Transverse colon (tissue), 4 donors: ENCODE measurements at places on chromosomes 13 and 19. TPM values are rescaled to one million over a fixed set of nuclear protein-coding genes. Genes with fewer than 3 reads are reported as not detected.

Gene FFAR2
- not detected for total RNA-seq

DNA sequence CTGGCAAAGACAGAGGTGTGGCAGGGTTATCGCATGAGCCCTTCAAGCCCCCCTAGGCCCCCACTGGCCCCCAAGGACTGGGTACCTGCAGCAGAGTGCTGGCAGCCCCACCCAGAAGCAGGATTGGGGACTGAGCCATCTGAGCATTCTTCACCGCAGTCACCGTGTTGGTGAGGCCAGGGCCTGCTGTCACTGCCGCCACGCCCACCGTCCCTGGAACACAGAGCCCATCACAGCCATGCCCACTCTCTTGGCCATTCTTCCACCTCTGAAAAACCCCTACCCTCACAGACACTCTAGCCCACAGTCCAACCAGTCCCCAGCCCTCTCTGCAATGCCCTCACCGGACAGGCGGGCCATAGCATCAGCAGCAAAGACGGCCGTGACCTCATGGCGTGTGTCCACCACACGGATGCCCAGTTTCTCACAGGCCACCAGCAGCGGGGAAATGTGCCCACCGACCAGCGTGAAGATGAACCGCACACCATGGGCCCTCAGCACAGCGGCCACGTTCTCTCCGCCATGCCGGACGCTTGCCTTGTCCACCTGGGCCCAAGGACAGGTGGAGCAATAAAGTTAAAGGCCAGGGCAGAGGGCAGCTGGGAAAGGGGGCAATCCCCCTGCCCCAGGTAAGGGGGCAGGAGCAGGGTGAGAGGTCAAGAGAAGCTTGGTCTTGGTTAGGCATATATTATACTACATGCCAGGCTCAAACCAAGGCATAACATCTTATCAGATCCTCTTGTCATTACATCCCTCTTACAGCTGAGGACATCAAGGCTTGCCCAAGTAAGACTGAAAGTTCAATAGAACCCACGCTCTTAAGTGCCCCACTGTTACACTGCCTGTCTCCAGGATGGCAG lies 16.1 kb downstream of the SYDE1 start:
- no peak for DNase-seq
- no peaks in the 10 kb centered on the region for H3K36me3 ChIP-seq
- H3K27me3 ChIP-seq = no peaks in the 10 kb centered on the region
- peaks cover 23% of the 10 kb centered on the region for H3K4me1 ChIP-seq
- no peak overlapping the region for H3K4me3 ChIP-seq

Gene RAP2A
- 10.5 TPM for total RNA-seq

- DNase-seq = no peak
- H3K27ac ChIP-seq = no peak overlapping the region
- no peaks in the 10 kb centered on the region for H3K4me1 ChIP-seq
- peaks cover 77% of the 10 kb centered on the region for H3K27me3 ChIP-seq
- no peak overlapping the region for H3K4me3 ChIP-seq
Measured at GRCh38 chr19:5396096-5396939, 55.7 kb upstream of the PTPRS start.

- H3K36me3 ChIP-seq = no peaks in the 10 kb centered on the region
- H3K4me1 ChIP-seq = peaks cover 21% of the 10 kb centered on the region
- DNase-seq = no peak
- peaks cover 63% of the 10 kb centered on the region for H3K27me3 ChIP-seq
- peak overlapping the region; percentile 50 for H3K4me3 ChIP-seq
- H3K27ac ChIP-seq = peak overlapping the region; percentile 24
Measured at GRCh38 chr13:102400675-102401145, 1.1 kb downstream of the FGF14 start.

Gene SIGLEC10
- total RNA-seq = 15.7 TPM

DNA sequence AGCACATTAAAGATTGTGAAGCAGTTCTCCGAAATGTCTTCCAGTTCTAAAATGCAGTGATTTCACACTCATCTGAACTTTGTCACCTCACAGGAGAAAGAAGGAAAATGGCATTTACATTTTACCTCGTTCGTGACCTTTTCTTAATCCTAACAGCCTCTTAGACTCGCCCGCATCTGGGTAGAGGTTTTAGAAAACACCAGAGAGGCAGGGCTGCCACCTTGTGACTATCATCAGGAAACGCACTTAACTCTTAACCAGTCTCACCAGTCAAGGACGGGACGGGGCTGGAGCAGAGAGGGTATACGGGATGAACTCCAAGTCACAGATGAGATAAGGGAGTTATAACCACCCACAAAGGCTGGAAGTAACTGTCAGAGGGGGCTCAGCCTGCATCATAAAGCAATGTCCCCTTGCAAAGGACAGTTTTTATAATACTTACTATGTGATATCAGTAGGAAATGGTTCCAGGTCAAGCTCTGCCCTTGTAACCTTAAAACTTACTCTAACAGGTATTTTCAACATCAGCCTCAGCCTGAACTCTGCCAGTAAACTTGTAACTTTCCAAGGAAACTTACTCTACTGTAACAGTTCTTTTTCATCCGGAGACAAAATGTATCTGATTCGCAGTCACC lies 8.6 kb upstream of the CEACAM6 start:
- peaks cover 25% of the 10 kb centered on the region for H3K4me1 ChIP-seq
- DNase-seq = peak; percentile 78
- no peaks in the 10 kb centered on the region for H3K36me3 ChIP-seq

DNA sequence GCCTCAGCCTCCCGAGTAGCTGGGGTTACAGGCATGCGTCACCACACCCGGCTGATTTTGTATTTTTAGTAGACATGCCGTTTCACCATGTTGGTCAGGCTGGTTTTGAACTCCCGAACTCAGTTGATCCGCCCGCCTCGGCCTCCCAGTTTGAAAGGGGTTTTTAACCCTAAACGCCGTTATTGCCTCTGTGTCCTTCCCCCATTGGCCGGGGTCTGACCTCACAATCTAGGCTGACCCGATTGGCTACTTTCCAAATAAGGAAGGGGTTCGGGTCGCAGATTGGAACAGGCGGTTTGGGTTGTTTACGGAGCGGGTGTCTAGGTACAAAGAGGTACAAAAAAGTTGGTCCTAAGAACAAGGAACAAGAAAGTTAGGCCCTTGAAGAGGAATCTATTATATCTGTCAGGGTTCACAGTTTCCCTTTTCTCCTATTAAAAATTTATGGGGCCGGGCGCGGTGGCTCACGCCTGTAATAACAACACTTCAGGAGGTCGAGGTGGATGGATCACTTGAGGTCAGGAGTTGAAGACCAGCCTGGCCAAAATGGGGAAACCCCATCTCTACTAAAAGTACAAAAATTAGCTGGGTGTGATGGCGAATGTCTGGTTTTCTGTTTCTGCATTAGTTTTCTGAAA lies 1.0 kb downstream of the ZNF253 start:
- H3K4me1 ChIP-seq = peaks cover 2% of the 10 kb centered on the region
- peak; percentile 19 for DNase-seq
- H3K27me3 ChIP-seq = no peaks in the 10 kb centered on the region
- H3K36me3 ChIP-seq = no peaks in the 10 kb centered on the region
- H3K27ac ChIP-seq = peak overlapping the region; percentile 91

- H3K4me1 ChIP-seq = no peaks in the 10 kb centered on the region
- H3K27me3 ChIP-seq = no peaks in the 10 kb centered on the region
- no peak for DNase-seq
- H3K36me3 ChIP-seq = no peaks in the 10 kb centered on the region
- H3K27ac ChIP-seq = no peak overlapping the region
Measured at GRCh38 chr19:48833049-48833448, 3.2 kb downstream of the HSD17B14 start.

GRCh38 chr19:16457954-16458331 lies 13.8 kb downstream of the EPS15L1 start:
- DNase-seq = no peak
- H3K27me3 ChIP-seq = no peaks in the 10 kb centered on the region
- no peak overlapping the region for H3K4me3 ChIP-seq
- peak overlapping the region; percentile 21 for H3K27ac ChIP-seq
- H3K4me1 ChIP-seq = peaks cover 20% of the 10 kb centered on the region
- H3K36me3 ChIP-seq = no peaks in the 10 kb centered on the region

DNA sequence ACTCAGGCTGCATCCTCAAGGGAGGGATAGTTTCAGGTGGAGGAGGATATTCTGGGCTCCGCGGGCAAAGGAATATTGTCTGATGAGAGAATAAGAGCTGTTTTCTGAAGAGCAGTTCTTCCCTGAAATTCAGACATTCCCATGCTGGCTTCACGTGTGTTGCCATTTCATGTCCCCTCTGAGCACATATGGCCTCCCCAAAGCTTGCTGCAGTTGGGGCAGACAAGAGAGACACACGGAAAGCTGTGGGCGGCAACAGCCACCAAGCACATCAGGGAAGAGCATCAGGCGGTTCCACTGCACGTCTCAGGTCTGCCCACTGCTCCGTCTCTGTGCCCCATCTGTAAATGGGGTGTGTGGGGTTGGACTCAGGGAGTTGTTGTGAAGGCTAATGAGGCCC lies 247.5 kb upstream of the TSHZ3 start:
- no peak overlapping the region for H3K4me3 ChIP-seq
- no peaks in the 10 kb centered on the region for H3K36me3 ChIP-seq
- H3K27me3 ChIP-seq = no peaks in the 10 kb centered on the region
- DNase-seq = no peak
- H3K4me1 ChIP-seq = no peaks in the 10 kb centered on the region

- no peak overlapping the region for H3K4me3 ChIP-seq
- H3K27me3 ChIP-seq = peaks cover 18% of the 10 kb centered on the region
- H3K27ac ChIP-seq = no peak overlapping the region
- H3K36me3 ChIP-seq = no peaks in the 10 kb centered on the region
- peaks cover 9% of the 10 kb centered on the region for H3K4me1 ChIP-seq
Measured at GRCh38 chr13:112934078-112934477, 34.9 kb upstream of the MCF2L start.
